ENCODE measurements at places on chromosomes 3 and 15.

DNA sequence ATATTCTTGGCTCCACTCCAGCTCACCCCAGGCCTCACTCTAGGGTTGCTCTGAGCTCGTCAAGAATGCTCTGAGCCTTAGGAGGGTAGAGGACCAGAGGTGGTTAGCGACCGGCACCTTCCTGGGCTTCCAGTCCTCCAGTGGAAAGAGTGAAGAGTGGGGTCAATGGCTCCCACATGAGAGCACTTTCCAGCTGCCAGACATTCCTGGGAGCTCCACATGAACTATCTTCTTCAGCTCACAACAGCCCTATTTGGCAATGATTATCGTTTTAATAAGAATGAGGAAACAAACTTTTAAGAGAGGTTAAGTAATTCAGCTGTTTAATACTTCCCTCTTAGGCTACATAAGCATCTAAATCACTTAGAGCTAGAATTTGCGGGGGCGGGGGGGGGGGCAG lies 139.3 kb downstream of the STT3B start:
- no peak for DNase-seq

GRCh38 chr3:177574222-177574856 lies 377.1 kb upstream of the TBL1XR1 start:
- DNase-seq: peak; percentile 86

- peak; percentile 75 for DNase-seq
Observed at GRCh38 chr3:50210510-50211367, 5.7 kb downstream of the SLC38A3 start.

DNA sequence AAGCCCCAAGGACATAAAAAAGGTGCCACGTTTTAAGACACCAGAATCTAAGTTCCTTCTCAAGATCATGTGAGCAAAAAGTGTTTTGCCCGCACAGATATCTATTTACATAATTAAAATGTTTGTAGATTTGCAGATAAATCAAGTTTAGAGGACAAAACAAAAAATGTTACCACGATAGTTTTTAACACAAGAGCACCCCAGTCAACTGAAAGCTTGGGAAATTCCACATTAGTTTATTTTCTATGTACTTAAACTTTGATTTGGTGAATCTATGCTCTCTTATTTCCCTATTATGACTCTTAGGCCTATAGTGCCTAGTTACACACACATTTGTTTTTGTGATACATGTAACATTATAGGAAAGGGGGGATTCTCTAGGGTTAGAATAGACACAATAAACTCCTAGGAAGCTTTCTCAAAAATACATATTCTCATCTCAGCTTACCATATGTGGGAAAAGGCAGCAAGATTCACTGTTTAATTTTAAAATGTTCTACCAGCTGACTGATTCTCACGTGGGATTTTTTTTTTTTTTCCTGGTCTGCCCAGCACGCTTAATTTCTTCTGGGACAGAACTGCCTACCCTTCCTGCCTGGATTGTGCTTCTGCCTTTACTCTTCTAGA lies 8.4 kb upstream of the LEKR1 start:
- no peak for DNase-seq

GRCh38 chr3:88408935-88409334 lies 259.2 kb downstream of the C3orf38 start:
- DNase-seq: no peak

DNA sequence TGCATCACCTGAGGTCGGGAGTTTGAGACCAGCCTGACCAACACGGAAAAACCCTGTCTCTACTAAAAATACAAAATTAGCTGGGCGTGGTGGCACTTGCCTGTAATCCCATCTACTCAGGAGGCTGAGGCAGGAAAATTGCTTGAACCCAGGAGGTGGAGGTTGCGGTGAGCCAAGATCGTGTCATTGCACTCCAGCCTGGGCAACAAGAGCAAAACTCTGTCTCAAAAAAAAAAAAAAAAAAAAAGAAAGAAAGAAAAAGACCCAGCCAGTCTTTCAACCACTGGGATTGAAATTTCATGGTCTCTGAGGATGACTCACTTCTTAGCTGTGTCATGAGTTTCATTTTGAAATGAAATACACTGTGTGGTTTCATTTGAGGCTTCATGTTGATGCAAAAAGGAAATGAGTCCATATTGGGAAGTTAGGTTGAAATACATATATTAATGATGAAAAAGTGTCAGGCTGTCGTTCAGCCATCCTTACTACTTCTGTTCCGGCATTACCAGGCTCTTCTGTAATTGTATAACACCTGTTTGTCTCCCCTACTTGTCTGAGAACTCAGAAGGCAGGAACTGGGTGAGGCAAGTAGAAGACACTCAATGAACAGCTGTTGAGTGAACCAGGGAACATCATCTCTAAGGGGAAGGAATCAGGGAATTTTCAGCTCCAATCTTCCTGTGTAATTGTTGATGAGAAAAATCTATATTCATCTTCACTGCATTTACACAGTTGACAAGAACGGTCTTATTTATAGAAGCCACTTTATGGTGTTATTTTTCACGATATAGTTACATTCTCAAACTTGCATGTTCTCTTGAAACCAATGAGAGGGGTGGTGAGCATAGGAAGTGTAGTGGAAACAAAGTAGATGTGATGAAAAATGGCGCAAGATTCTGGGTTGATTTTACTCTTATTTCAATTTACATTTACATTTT lies 87.4 kb downstream of the NFKBIZ start:
- no peak for DNase-seq

GRCh38 chr3:63613561-63613960 lies 38.9 kb upstream of the SNTN start:
- no peak for DNase-seq

GRCh38 chr15:23385886-23386430 lies 31.4 kb downstream of the GOLGA8S start:
- no peak for DNase-seq

DNA sequence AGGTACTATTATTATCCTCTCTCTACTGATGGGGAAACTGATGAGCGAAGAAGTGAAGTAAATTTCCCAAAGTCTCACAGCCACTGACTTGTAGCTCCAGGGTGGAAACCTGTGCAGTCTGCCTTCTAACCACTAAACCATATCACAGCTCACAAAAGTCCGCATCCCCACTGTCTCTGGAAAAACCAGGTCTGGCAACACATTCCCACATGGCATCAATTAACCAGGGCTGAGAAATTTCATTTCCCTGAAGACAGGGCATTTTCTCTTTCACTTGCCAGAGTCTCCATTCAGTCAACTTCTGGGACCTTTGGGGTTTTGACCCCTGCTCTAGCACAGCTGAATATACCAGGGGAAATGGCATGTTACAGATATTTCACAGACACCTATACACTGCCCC lies 26.5 kb downstream of the FBXO40 start:
- DNase-seq: no peak

DNA sequence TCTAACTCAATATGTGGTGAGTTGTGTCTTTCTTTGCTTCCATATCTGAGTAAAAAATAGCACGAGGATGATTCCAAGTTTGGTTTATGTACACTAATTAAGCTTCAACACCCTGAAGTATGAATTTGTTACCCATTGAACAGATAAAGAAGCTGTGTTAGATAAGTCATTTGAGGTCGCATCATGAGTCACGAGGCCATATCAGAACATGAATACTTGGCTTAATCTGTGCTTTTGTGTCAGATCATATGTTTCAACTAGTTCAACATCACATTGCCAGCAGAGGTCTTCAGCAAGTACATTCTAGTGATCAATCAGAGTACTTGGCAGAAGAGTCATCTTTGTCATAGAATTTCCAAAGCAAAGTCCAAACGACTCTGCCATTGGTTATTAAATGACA lies 26.3 kb upstream of the MITF start:
- no peak for DNase-seq

GRCh38 chr15:96160269-96160668 lies 170.2 kb upstream of the NR2F2 start:
- DNase-seq: peak; percentile 30

GRCh38 chr15:90243943-90244639 lies 5.3 kb upstream of the TTLL13 start:
- no peak for DNase-seq

- DNase-seq: no peak
Observed at GRCh38 chr3:83321891-83322290, 1560.4 kb upstream of the GBE1 start.

GRCh38 chr3:13590841-13591520 lies 42.1 kb downstream of the FBLN2 start:
- no peak for DNase-seq

DNA sequence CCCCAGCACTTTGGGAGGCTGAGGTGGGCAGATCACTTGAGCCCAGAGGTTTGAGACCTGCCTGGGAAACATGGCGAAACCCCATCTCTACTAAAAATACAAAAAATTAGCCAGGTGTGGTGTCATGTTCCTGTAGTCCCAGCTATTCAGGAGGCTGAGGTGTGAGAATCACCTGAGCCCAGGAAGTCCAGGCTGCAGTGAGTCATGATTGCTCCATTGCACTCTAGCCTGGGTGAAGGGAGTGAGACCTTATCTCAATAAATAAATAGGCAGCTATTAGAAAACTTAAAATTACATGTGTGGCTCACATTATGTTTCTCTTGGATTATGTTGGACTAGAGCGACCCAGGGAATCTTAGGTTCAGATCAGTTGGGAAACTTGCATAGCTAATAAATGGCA lies 69.7 kb downstream of the RPLP1 start:
- no peak for DNase-seq

DNA sequence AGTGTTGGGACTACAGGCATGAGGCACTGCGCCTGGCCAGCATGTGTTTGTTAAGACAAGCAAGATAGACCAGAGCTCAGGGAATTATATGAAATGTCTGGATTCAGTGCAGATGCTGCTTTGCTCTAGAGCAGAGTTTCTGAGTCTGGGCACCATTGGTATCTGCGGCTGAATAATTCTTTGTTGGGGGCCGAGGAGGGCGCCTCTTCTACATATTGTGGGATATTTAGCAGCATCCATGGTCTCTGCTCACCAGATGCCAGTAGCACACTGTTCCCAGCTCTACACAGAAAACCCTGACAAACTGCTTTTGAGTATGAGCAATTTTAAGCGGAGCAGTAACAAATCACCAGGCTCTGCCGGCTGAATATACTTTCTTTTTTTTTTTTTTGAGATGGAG lies 3.6 kb upstream of the LDHAL6B start:
- no peak for DNase-seq

GRCh38 chr3:8359133-8359532 lies 142.5 kb upstream of the LMCD1 start:
- no peak for DNase-seq

DNA sequence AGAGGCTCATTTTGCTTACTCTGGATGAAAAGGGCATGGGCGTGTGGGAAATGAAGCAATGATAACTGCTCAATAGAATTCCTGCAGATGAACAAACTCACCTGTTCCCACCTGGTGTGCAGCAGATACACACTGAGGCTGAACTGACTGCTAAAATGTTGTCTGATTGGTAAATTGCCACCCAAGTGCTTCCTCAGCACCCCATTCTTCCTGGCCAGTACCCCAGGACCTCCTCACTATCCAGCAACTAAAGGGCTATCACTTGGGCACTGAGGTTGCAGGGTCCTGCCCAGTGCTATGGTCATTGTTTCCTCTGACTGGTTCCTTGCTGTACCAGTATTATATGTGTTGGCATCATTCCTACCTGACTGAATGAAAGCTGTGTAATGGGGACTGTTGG lies 38.0 kb upstream of the DGKG start:
- DNase-seq: no peak

DNA sequence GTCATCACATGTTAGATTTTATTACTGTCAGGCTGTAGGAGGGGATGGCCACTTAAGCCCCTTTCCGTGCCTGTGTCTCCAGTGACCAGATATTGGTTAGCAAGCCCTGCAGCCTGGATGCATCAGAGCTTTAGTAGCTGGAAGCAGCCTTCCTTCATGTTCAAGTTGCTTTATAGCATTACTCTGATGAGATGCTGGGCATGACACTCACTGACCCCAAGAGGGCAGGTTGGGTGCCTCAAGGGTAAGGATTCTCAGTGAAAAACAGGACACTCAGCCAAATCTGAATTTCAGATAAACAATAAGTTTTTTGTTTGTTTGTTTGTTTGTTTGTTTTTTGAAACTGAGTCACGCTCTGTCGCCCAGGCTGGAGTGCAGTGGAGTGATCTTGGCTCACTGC lies 68.5 kb upstream of the PTX3 start:
- no peak for DNase-seq

GRCh38 chr3:52498137-52499054 lies 3.3 kb downstream of the STAB1 start:
- DNase-seq: peak; percentile 47

GRCh38 chr3:25783661-25784512 lies 644 bp upstream of the NGLY1 start:
- peak; percentile 60 for DNase-seq

GRCh38 chr3:17557749-17558463 lies 184.5 kb downstream of the TBC1D5 start:
- no peak for DNase-seq

DNA sequence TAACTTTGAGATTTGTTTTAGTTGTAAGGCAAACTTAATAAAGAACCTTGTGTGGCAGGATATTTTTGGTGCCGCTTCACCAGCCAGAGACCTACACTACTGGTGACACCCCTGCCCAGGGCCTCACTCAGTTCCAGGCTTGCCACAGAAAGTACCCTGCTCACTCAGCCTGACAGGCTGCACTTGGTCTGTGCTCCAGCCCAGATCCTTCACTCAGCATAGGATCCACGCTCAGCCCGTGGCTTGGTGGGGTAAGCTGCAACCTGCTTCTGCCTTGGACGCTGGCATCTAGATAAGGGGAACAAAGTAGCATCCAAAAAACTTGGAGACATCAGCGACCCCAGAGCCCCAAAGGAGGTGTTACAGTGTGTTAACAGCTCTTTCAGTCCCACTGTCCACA lies 825.5 kb downstream of the EPHA3 start:
- no peak for DNase-seq

DNA sequence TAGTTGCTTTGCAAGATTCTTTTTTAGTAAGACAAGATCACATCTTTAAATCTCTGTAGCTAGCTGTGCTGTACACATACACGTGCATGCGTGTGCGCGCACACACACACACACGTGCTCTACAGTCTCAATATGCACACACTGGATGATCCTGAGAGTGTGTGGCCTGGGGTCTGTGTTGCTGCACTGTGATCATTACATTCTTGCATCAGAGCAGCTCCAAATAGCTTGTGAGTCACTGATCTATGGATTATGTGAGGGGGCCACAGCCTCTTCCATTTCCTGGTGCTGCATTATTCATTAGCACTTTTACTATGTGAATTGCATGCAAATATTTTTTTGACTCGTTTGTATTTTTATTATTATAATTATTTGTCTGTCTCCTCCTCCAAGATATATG lies 34.6 kb downstream of the MCTP2 start:
- no peak for DNase-seq

DNA sequence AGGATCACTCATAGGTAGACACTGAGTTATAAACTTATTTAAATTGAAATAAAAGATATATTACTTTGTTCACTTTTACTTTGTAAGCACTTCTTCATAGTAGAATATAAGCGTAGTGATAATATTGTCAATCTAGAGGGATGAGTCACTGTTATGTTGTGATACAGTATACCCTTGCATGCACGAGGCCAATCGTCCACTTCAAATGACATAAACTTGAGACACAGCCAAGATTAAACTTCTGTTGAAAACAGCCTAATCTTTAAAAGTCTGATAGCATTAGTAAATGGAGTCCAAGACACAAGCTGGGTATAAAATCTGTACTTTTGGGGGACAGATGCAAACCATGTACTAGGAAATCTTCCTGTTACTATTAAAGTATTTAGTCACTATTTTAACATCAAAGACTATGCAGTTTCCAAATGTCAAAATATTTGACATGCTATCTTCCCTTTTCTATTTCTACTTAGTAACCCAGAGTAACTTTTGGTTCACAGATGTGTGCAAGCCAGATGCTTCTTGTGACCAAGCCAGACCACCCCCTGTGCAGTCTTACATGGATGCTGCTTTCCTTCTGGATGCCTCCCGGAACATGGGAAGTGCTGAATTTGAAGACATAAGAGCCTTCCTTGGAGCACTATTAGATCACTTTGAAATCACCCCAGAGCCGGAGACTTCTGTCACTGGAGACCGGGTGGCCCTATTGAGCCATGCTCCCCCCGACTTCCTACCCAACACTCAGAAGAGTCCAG lies 85.3 kb downstream of the PIK3R4 start:
- DNase-seq: no peak
